ENCODE measurements at places on chromosomes 1 and 21.

- no peak for DNase-seq
Observed at GRCh38 chr1:67780637-67781036, 52.6 kb downstream of the GNG12 start.

- DNase-seq = no peak
Observed at GRCh38 chr1:12220890-12221289, 8.9 kb upstream of the VPS13D start.

- DNase-seq = no peak
Observed at GRCh38 chr21:38847556-38847955, 41.8 kb downstream of the ETS2 start.

GRCh38 chr21:44391345-44392091, 38.1 kb downstream of the TRPM2 start:
- DNase-seq = no peak

DNA sequence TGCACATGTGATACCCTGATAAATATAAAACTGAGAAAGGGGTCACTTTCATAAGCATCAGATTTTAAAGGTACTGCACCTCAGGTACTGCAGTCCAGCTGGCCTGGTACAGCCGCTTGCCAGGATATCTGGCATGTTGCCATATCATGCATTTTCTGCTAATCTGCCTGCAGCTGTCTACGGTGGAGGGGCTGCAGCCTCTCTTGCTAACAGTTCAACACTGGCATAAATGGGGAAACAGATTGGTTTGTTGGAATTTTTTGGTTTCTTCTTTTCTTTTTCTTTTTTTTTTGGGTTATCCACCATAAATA, 71.5 kb downstream of the MIS18A start:
- no peak for DNase-seq

DNA sequence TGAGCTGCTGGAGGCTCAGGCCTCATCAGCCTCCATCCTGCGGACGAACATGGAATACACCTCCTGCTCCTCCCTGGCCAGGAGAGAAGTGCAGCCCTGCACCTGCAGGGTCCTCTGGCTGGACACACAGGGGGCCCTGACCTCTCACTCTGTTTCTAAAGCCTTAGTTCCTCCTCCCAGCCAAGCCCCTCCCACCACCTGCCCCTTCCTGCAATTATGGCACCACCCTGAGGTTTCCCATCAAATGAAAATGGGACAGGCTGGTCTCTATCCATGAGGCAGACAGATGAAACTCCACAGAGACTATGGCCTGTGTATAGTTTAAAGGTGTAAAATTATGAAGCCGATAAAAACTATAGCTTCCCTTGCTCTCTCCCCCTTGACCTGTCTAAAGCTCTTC, 42.6 kb downstream of the CACNA1S start:
- no peak for DNase-seq

- no peak for DNase-seq
Observed at GRCh38 chr1:25095635-25096200, 136.6 kb downstream of the SYF2 start.

DNA sequence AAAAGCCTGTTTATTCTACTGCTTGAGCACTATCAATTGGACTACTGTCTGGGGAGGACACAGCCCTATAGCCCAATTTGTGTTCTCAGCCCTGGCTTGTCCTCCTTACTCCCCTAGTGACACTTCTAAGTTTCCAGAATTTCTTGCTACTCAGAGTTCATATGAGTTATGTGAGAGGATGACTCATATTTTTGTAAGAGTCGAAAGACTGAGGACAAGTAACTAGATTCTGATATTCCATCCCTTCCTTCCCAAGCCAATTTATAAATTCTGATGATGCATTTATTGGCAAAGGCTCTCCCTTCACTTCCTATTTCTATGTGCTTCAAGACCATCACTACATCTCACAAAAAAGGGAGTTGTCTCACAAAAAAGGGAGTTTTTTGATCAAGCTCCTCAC, 422.2 kb upstream of the DEPDC1 start:
- no peak for DNase-seq

GRCh38 chr21:41801321-41802197, 34.7 kb upstream of the RIPK4 start:
- no peak for DNase-seq

- DNase-seq = no peak
Observed at GRCh38 chr1:27122652-27123051, 32.3 kb downstream of the SLC9A1 start.

- DNase-seq = no peak
Observed at GRCh38 chr21:27570306-27570868, 603.5 kb upstream of the ADAMTS5 start.

- no peak for DNase-seq
Observed at GRCh38 chr1:201085902-201086735, 26.1 kb downstream of the CACNA1S start.
